Fibroblast of skin of left biceps (primary cell): ENCODE measurements at places on chromosomes 4 and X.

GRCh38 chrX:14832586-14832985 is 40.3 kb downstream of the FANCB start:
- DNase-seq: peak; percentile 20

DNA sequence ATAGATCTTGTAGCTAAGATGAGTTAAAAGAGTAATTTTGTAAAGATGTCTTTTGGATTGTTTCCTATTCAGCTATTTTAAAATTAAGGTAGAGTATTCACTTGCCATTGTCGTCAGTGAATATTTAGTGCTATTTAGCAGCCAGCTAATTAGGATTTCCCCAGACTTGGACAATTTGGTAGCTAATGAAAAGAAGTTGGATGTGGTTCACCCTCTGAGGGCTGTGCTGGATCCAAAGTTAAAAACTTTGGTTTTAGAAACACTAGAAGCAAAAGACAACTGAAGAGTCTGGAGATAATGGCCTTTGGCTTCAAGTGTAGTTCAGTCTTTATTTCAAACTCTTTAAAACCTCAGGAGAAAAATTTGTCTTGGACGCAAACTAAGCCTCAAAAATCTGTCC is 41.3 kb downstream of the ATG4A start:
- no peak for DNase-seq

GRCh38 chr4:73725510-73725909 is 14.9 kb upstream of the CXCL8 start:
- no peak for DNase-seq

DNA sequence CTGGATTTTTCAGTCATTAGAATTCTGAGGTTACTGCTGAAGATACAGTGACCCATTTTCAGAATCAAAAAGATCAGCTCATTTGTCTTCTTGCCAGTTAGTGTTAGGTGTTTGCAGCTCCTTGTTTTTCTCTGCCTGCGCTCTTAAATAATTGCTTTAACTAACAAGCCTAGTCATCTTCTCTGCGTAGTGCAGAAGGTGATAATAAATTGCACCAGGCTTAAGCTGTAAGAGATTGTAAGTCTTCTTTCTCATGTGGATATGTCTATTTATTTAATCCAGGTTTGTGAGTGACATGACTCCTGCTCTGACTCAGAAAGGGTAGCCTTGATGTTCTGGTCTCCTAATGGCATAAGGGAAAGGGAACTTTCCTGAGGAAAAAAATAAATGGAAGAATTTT is 167.2 kb downstream of the CEP135 start:
- no peak for DNase-seq

- no peak for DNase-seq
Observed at GRCh38 chr4:170083541-170083940, 6.2 kb downstream of the AADAT start.

DNA sequence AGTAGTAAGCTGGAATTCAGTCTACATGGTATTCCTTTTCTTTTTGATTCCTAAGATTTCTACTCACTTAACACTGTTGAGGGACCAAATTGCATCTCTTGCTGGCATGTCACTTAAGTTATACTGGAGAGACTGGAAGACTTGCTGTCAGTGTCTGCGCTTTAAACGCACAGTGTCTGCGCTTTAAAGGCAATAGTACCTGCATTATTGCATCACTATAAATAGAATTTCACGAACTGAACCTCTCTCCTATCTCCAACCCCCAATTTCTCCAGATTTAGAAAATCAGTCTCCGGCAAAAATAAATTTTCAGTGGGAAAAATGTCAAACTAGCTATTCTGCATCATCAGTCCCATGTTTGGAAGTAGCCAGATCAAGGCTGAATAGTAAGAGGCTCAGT is 21.2 kb downstream of the SMAD1 start:
- no peak for DNase-seq

- no peak for DNase-seq
Observed at GRCh38 chr4:21470535-21470934, 478.0 kb downstream of the KCNIP4 start.

GRCh38 chr4:140980426-140981200 is 152.7 kb downstream of the RNF150 start:
- DNase-seq: no peak

DNA sequence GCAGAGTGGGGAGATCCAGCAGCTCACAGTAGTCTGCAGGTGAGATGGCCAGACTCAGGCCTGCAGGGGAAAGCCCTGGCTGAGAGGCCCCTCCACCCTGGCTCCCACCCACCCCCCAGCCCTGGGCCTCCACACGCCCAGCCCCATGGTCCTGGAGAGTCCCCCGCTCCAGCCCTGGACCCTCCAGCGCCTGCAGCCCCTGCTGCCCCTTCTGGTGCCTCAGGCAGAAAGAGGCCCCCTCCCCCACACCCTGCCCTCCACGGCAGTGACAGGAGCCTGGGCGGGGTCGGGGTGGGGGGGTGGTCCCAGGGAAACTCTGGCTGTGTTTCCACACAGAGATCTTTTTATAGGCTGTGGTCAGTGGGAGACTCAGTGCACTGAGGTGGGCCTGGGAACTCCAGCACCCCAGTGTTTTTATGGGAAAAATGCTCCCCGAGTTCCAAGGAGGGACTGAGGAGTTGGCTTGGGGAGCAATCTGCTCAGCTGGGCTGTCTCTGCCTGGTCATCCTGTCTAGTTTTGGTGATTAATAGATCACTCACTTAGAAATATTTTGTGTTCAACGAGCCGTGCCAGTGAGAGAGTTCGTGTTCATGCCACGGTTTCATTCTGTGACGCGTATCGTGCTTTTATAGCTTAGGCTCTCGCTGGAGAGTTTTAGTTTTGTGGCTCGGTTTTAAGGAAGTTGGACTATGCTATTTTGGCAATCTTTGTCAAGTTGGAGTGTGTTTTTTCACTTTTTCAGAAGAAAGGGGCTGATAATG is 53.1 kb upstream of the HGFAC start:
- DNase-seq: peak; percentile 39

GRCh38 chr4:78608684-78609083 is 57.1 kb downstream of the ANXA3 start:
- DNase-seq: no peak

GRCh38 chr4:148477276-148477675 is 35.1 kb upstream of the NR3C2 start:
- DNase-seq: no peak

GRCh38 chr4:13537832-13538177 is 6.5 kb downstream of the NKX3-2 start:
- DNase-seq: no peak

DNA sequence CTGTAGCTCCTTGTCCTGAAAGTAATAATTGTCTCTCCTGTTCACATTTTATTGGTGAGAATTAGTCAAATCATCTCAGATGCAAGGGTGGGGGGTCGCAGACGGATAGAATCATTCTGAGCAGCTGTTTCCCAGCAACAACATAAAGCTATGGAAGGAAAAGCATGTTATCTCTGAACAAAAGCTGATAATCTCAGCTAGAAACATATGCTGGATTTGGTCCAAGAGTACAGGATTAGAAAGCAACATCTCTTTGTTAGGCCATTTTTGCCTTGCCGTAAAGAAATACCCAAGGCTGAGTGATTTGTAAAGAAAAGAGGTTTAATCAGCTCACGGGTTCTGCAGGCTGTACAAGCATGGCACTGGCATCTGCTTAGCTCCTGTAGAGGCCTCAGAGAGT is 472.8 kb upstream of the BOD1L1 start:
- DNase-seq: no peak

GRCh38 chrX:26262121-26262523 is 46.2 kb downstream of the MAGEB5 start:
- no peak for DNase-seq

DNA sequence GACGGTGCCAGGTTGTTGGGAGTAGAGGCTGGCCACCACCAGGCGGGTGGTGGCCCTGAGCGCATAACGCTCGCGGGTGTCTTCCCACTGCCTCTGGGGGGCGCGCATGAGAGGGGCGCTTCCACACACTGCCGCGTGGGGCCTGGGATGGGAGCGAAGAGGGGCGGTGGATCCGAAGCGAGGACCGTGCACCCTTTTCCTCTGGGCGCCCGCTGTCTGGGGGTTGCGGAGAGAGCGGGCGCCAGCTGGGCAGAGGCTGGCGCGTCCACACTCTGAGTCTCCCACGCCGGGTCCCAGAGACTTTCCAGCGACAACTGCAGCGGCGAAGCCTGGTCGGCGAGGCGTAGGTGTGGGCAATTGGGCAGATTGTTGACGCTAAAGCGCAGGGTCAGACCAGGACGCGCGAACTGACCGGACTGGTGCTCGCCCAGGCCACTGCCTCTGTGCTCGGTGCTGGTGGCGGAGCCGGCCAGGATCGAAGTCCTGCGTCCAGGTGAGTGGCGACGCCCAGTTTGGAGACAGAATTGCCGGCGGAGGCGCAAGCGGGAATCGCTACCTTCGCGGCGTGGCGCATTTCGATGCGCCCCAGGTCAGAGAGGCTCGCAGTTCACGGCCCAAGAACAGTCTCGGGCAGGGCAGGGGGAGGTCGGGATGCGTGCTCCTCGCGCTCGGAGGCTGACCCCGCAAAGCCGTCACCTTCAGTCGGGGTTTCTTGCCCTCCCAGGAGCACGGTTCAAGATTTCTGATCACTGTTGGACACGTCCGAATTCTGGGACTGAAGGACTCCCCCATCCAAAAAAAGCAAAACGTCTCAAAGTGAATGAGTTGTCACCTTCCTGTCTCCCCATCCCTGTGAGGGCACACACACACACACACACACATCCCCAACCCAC is 2.6 kb upstream of the HMX1 start:
- no peak for DNase-seq

DNA sequence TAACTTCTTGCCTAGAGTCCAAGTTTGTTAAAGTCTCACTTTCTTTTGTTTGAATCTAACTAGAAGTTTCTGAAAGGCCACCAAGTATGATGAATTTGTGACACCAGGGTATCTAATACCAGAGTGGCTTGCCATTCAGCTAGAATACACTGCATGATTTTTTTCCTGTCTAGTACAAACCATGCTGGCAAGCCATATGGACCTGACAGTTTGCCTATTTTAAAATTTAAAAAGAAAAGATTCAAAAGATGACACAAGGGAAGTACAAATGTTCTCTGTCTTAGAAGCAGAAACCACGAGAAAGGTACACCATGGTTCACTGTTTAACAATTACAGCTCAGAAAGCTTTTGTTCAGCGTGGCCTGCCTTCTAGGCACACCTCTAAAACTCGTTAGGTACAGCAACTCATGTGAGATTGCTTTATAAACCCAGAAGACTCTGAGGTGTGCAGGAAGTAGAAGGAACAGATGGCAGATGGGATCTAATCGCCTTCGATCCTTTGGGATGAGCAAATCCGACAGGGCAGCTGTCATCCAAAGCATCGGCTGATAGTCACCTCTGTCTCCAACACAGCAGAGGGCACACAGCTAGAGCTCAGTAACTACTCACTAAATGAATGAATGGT is 35.4 kb upstream of the CENPU start:
- DNase-seq: no peak

DNA sequence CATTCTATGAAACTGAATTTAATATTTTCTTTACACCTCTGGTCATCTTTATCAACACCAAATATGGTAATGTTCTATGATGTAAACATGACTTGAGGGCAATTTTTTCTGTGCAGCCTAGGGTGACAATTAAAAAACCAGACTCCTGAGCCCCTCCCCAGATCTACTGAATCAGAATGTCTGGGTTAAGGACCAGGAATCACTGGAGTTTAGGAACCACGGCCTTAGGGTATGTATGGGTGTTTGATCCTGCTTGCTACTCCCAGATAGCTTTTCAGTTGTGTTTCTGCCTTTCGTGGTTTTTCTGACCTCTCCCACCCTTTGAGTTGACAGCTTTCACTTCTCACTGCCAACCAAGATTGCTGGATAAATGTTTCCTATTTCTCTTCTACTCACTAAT is 332.2 kb downstream of the DHX15 start:
- no peak for DNase-seq

- DNase-seq: no peak
Observed at GRCh38 chrX:16137416-16138107, 14.2 kb downstream of the GRPR start.

DNA sequence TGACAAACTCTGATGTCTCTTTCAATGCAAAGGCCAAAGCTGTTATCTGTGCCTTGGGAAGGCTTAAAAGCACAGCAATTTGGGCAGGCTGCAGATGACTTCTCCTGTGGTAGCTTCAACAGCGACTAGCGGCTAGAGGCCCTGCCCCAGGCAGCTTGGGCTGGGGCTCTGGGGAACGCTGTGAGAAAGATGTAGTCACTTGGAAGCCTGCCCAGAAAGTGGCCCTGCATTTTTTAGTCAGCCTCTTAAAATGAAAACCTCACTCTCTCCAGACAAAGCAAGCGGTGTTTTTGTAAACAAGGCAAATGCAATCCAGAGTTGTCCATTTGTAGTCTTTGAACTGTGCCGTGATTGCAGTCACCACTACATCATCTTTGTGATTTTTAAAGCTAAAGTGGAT is 27.5 kb downstream of the PCYT1B start:
- DNase-seq: peak; percentile 2

DNA sequence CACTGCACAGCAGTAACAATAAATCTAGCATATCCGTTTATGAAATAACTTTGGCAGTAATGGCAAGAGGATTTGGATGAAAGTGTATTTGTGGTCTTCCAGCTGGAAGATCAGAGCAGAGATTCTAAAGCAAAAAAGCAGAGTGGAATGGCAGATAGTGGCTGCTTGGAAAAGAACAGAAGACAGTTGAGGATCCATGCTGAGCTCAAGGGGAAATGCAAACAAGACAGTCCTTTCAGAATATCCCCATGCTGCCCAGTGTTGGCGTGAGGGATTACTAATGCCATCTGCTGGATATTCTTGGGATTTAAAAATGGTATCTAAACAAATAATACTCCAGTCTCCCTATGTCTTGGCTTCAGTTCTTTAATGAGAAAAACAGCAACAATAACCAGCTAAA is 629.1 kb upstream of the ATOH1 start:
- peak; percentile 6 for DNase-seq

DNA sequence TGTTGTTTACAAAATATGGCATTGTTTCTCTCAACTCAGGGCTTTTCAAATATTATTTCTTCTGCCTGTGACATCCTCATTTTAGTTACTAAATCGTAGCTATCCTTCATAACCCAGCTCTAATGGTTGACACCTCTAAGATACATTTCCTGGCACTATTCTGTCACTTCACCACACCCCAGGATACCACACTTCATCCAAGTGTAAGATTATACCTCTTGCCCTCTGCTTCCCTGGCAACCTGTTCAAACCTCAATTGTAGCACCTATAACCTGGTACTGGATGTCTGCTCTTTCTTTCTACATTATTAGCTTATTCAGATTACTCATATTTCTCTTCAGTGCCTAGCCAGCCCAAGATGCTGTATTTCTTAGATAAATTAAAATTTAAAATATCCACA is 175.7 kb upstream of the SPIN4 start:
- DNase-seq: no peak
